ENCODE measurements at places on chromosomes 5 and 9.

DNA sequence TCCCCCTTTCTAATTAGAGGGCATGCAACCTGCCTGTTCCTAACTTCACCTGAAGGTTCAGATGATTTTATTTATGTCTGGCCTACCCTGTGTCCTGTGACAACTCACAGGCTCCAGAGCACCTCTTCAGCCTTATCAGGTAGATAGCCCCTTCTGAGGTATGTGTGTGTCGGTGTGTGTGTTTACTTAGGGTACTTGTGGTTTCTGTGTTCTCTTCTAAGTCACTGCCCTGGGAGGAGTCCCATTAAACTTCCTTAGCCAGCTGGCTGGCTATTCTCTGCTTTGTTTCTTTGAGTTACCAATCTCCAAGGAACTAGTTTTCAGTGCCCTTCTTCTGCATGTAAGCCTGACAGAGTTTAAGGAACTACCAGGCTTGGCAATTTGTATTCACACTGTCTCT lies 74.9 kb downstream of the UNC13B start:
- DNase-seq, result no peak

DNA sequence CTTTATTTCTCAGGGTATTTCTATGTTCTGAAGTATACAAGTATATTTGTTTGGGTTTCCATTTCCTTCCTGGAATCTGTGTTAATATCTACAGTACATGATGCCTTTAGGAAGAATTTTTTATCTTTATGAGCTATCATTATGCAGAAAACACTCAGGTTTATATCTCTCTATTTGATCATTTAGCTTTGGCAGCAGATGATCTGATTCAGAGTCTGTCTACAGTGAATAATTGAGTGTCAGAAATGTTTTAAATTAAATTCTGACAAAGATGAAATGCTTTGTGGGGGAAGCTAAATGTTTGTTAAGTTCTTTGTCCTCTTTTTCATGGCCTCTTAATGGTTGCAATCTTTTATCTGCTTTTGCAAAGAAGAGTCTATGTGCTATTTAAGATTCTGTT lies 2141.0 kb upstream of the ACO1 start:
- no peak for DNase-seq

GRCh38 chr5:62268792-62269191 lies 37.2 kb upstream of the KIF2A start:
- DNase-seq, result no peak

DNA sequence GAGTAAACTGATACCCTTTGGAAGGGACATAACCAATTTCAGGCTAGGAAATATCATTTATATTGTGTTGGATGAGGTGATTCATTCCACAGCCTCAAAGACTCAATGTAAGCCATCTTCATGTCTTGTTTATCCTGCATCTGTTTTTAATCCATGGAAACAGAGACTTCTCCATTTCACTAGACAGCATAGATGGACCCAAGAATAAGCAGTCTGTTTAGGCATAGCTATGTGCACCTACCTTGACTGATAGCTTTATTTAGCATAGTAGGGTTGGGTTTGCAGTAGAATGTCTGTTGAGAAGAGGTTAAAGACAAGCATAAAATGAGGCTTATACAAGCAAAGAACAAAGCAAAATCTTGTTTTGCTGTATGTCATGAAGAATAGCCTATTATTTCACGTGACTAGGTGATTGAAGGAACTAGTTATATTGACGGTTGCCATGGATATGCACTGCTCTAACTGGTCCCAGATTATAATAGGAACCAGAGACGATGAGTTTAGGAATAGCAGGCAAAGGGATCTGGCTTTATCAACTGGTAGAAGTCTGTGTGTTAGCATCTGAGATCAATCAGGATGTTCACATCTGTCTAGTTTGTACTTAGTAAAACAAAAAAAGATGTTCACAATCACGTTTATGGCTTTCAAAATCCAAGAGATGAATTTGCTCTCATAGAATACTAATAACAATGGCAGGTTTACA lies 154.8 kb upstream of the KLF9 start:
- no peak for DNase-seq

- DNase-seq, result no peak
These were observed 108.8 kb downstream of the TENT4A start for GRCh38 chr5:6822068-6822467.

DNA sequence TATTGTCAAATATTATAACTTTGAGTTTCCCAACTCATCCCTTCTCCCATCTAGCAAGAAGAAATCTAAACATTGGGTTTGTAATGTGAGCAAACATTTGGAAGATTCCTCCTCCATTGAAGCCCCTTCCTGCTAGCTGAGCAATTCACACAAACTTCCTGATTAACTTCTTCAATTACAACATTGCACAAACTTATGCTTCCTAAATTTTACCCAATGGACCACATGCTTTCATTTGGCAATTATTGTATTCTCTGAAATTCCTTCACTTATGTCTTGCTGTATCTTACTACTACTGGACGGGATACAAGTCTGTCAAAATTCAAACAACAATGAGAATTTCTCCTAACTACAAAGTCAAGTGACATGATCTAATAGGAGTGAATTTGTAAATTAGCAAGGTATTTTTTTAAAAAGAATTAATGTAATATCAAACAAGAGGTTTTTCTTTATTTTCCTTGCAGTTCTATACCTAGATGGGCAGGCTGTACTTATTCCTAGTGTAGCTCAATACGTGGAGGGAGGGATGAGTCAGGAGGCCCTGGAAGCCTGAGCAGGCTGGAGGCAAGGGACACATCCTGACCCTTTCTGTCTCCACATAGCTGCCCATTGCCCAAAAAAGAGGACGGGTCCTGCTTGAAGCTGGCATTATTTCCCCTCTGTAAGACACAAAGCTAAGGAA lies 11.8 kb upstream of the IFNW1 start:
- DNase-seq, result no peak

- DNase-seq, result no peak
These were observed 520.3 kb downstream of the DTWD2 start for GRCh38 chr5:118468085-118468484.

DNA sequence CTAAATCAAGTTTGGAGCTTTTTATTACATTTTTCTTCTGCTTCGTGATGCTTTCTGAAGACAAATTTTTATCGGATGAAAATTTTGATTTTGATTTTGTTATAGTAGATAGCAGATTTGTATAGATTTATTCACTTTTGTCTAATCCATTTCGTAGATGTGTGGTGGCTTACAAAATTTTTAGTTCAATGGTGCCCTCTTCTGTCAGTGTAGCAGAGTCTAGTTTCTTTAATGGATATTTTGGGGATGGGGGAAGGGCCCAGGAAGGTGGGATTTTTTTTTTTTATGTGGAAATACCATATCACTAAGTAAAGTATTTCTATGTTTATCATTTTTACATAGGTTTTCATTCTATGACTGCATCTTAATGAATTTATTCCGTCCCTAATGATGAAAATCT lies 259.9 kb upstream of the TARS1 start:
- no peak for DNase-seq

DNA sequence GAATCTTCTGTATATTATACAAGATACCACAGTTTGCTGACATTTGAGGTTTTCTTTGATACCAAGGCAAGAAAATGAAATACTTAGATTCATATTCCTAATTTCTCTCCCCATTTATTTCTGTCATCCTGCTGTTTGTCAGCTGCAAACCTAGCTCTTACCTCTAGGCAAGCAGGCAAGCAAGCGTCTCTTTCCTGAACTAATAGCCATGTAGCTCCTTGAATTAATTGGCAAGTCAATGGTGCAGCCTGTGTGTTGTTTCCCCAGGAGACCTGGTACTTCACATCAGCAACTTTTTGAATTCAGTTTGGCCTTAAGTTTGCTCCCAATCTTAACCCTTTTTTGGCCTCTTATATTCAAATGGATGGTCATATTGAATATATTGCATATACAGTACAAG lies 573.6 kb upstream of the ARRDC3 start:
- DNase-seq, result no peak

GRCh38 chr9:15370466-15371447 lies 51.9 kb upstream of the SNAPC3 start:
- no peak for DNase-seq

Measured in CD4-positive, alpha-beta memory T cell (primary cell).